ENCODE measurements at places on chromosomes 4 and X.
A peak's percentile ranks its signal among the peaks of the same experiment; 100 is the strongest.

DNA sequence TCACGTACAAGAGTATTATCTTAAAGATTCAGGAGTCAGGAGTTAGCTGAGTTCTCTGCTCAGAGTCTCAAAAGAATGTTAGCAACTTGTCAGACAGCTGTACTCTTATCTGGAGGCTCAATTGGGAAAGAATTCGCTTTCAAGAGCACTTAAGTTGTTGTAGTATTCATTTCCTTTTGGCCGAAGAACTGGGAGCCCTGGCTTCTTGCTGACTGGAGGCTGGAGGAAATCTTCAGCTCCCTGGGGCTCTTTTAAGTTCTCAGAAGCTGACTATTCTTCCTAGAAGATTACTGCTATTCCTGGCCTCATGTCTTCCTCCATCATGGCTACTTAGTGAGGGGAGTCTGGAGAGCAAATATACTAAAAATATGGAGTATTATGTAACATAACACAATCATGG is 587.2 kb downstream of the EPHA5 start:
- peak; percentile 79 for DNase-seq

- peak; percentile 79 for DNase-seq
These were observed 150.8 kb upstream of the DIPK2B start for GRCh38 chrX:45351478-45351877.

DNA sequence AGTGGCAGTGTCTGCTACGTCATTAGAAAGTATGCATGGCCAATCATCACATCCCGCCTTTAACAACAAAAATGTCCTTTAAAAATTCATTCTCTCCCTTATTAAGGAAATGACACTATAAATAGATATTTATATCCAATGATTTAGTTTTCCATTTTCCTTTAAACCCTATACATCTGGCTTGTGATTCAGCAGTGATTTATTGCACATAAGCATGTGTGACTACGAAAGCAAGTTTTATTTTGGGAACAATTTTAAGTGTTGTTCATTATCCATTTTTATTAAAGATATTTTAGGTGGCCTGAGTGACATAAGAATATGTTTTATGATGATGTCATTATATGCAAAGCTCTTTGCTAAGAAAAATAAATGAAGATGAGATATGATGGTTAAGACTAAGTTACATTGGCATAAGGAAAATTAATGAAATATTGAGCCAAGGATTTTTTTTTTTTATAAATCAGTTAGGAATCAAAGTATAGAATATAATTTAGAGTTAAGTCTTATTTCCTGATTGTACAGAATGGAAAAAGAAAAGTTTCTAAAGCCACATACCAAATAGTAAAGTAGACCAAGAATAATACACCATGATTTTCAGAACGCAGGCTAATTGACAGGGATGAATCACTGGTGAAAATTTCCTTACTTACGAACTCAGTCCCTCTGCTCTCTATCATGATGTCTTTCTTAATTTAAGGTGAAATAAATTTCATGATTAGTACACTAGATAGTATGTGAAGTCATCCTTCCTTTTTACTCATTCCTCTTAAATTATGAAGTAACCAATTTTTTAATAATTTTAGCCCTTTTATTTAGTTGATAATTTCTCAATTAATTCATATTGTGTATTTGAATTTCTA is 822.4 kb downstream of the FAT4 start:
- DNase-seq = no peak

GRCh38 chrX:31931225-31931624 is 859.4 kb upstream of the FTHL17 start:
- DNase-seq = peak; percentile 83

DNA sequence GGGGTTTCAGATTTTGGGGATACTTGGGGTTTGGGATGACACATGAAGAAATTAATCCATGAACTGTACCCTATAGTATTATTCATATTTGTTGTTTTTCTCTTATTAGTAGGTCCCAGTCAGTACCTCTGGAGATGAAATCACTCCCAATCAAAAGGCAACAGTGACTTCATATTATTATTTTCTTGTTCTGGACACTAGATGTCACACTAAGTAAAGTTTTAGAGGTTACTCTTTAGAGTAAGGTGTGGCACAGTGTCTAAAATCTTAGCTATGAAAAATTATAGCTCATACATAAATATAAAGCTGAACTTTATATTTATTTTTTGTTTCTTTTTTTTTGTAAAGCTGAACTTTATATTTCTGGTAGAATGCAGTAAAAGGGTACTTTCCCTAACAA is 35.1 kb downstream of the FAM114A1 start:
- DNase-seq = no peak

- no peak for DNase-seq
These were observed 168.6 kb upstream of the KLF3 start for GRCh38 chr4:38495446-38495845.

GRCh38 chr4:98319021-98319420 is 57.8 kb downstream of the RAP1GDS1 start:
- no peak for DNase-seq

- DNase-seq = no peak
These were observed 206.1 kb upstream of the KLF8 start for GRCh38 chrX:56025872-56026571.

GRCh38 chr4:6123116-6123515 is 77.2 kb downstream of the JAKMIP1 start:
- DNase-seq = no peak

GRCh38 chrX:36957425-36958328 is 50.5 kb upstream of the FAM47C start:
- DNase-seq = no peak

DNA sequence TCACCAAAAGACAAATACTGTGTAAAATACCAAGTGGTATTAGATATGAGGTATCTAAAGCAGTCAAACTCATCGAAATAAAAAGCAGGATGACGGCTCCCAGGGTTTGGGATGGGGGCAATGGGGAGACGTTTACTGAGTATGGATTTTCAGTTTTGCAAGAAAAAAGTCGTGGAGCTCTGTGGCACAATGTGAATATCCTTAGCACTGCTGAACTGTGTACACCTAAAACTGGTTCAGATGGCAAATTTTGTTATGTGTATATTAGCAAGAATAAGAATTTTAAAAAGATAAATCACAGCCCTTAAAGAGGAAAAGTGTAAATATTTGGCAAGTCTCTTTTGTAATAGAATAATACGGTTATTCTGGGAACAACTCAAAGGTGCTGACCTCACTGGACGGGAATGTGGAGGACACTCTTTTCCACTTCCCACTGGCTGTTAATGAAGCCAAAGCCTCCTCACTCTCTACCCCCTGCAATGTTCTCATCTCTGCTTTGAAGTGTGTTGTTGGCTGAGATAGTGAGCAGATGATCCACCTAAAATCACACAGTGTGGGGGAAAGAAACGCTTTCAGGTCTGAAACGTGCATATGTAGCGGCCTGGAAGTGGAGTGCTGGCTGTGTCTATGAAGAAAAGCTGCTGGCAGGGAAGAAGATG is 49.2 kb downstream of the SEL1L3 start:
- DNase-seq = peak; percentile 82

DNA sequence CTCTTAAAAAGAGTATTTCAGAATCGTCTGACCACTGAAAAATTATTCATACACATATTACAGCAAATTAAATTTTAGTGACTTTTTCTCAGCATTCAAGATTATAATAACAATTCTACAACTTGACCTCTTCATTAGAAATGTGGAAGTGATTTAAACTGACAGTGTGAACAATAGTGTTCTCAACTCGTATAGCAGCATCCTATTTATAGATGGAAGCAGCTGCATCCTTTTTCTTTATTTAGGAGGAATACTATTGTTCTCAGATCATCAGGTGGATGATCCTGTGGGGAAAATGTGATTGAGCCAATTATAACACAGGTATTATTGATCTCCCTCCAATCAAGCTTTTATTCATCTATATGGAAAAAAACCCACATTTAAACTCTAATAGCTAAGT is 56.7 kb downstream of the RAPGEF2 start:
- DNase-seq = no peak

DNA sequence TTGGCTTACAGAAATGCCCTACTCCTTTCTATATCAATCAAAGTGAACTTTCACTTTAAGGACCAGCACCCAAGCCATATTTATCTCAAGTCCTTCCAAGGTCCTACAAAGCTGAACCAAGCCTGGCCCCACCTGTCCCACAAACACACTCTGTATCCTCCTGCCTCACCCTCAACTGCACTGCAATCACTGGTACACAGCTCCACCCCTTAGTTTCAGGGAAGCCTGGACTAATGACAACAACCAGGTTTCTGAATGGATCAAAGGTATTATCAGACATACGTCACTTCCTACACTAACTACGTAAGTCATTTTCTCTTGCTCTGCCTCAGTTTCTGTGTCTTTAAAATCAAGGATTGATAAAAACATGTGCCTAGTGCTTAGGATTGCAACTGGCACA is 205.6 kb upstream of the HS3ST1 start:
- no peak for DNase-seq

GRCh38 chrX:30649859-30650258 is 3.4 kb upstream of the GK start:
- DNase-seq = peak; percentile 35

DNA sequence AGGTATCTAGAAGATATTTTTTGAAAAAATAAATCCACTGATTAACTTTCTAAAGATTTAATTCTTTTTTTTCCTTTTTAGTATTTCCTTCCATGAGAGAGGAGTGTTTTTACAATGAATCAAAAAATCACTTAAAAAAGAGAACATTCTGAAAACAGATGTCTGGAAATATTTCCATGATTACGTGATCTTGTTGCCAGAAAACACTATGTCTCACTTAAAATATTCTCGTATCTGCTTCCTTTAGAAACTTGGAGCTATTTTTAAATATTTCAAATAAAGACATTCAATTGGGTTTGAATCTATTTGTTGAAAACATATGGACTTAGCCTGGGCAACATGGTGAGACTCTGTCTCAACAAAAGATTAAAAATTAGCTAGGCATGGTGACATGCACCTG is 232.8 kb upstream of the RASGEF1B start:
- DNase-seq = no peak

DNA sequence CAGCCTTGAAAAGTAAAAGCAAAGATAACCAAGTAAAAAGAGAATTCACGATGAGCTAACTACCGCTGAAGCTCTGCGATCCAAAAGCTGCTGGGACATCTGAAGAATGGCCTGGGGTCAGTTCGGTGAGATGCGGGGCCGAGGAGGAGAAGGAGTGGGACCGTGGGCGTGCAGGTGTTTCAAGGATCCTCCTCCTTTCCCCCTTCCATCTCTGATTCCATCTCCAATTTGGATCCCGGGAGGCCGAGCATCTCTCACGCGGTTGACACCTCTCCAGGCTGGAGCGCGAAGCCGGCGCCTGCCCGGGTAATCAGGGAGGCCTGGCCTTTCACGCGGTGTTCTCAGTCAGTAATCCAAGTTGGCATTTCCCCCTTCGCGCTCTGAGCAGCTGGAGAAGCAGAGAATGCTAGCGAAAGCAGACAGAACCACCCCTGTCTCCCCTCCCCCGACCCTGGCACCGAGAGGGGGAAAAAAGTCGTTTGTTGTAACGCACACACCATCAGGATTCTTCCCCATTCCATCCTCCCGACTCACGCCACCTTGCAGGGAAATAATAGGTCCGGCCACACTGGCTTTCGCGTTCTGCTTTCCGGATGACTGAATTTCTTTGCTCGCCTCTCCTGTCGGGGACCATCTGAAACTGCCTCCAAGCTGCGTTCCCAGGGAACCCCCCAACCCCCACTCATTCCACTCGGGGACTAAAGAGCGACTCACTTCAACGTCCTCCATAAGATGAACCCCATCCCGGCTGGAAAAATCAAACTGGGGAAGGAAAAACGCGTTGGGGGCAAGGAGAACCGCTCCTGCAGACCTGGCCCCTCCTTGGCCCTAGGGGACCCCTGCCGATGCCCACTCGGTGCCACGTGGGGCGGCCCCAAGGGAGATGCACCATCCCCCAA is 6.5 kb downstream of the NEUROG2 start:
- DNase-seq = no peak

DNA sequence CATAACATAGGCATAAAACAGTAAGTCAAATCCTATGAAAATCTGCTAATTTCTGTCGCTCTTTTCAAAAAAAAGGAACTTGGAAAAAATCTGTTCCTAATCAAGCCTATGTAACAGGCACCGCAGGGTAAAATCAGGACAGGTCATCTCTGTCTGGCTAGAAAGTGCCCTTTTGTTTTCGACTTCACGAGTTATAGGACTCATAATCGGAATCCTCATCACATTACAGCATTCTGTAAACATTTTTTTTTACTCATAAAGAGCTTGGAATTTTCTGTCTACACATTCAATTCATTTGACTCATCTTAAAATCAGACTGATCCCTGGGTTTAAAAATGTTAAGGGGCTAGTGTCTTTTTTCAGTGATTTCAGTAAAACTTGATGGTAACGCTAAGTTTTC is 181.7 kb upstream of the TBC1D9 start:
- DNase-seq = peak; percentile 58

- no peak for DNase-seq
These were observed 293.2 kb upstream of the PRPS2 start for GRCh38 chrX:12497832-12498591.

- no peak for DNase-seq
These were observed 14.7 kb downstream of the C4orf54 start for GRCh38 chr4:99642725-99643489.

- peak; percentile 45 for DNase-seq
These were observed 240.1 kb upstream of the PPP1R2C start for GRCh38 chrX:43018031-43018430.

DNA sequence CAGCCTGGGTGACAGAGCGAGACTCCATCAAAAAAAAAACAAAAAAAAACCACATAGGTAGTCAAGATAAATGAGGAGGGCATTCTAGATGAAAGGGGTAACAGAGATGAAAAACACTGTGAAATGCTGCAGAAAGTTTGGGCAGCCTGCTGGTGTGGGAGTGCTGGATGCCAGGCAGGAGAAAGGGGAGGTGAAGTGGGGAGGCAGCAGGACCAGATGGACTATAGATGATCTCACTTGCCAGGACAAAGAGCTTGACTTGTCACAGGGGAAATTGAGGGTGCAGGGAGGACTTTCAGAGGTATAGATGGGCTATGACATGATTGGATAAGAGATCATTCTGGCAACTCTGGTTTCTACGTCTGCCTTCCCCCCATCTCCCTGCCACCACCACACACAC is 519.7 kb upstream of the ZFP42 start:
- DNase-seq = no peak

DNA sequence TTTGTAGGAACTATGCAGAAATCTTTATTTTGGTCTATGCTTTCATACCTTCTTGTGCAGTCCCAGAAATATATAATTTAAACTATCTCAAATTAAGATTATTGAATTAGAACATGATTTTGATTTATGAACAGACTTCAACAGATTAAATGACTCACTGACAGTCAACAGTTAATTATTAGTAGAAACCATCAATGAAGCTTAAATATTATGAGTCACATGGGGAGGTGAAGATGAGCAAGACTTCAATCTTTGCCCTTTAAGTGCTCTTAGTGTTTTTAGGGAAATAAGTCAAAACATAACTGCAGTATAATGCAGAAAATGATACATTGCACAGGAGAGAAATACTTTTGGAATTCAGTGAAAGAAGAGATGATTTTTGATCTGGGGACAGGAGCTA is 81.5 kb upstream of the BMP3 start:
- no peak for DNase-seq

- DNase-seq = no peak
These were observed 26.5 kb upstream of the GRIA3 start for GRCh38 chrX:123157586-123157985.

- no peak for DNase-seq
These were observed 380.8 kb downstream of the ANKRD50 start for GRCh38 chr4:124331781-124332180.

Data from amniotic epithelial cell (primary cell).